ENCODE measurements at places on chromosomes 12 and 14.
A peak's percentile ranks its signal among the peaks of the same experiment; 100 is the strongest.

GRCh38 chr14:68794851-68795596 is 2.2 kb upstream of the ZFP36L1 start:
- DNase-seq, result peak; percentile 52

- DNase-seq, result no peak
These were observed 61.1 kb downstream of the NTF3 start for GRCh38 chr12:5493018-5493417.

- no peak for DNase-seq
These were observed 27.0 kb upstream of the CLEC14A start for GRCh38 chr14:38282936-38283335.

DNA sequence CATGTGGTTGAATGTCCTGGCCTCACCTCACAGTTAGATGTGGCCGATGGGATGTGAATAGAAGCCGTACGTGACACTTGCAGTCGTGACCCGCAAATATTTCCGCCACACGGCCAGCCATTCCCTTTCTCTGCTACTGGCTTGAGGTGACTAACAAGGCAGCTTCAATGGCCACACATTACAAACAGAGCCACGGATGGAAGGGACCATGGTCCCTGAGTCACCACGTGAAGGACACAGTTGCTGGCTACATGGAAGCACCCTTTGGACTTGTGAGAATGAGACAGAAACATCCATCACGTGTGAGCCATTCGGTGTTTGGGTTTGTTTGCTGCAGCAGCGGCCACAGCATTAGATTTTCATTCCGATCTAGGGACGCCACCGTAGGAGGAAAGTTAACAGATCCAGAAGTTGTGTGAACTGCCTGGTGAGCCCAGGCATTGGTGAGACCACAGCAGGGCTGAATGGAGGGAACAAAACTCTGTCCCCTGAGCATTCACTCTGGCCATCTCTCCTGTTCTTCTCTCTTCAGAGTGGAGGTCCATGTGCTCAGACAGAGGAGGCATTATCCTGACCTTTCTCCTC is 33.5 kb upstream of the ADGRD1 start:
- DNase-seq, result no peak

DNA sequence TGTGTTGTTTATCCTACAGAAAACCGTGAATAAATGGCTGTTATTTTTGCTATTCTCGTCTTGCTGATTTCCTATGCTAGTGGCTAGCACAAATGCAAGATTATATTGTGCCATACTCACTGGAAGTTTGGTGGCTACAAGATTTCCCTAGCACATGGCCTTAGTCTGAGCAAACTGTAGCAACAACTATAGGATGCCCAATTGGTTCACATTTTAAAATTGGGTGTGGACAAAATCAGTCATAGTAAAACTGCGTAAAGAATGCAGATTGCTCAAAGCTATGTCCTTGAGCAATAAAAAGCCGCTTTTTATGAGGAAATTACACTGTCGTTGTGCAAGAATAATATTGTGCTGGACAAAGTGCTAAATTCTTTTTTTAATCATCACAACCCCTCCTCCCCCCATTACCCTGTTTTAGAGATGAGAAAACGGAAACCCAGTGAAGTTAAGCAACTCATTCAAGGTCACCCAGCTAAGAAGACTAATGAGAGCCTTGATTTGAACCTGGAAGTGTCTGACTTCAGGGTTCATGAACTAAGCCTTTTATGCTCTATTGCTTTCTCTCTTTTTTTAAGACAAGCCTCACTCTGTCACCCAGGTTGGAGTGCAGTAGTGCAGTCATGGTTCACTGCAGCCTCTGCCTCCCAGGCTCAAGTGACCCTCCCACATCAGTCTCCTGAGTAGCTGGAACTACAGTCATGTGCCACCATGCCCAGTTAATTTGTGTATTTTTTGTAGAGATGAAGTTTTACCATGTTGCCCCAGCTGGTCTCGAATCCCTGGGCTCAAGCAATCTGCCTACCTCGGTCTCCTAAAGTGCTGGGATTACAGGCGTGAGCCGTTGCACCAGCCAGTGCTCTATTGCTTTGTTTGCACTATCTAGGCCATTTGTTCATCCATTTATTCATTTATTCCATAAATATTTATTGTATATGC is 73.6 kb downstream of the SRGAP1 start:
- peak; percentile 89 for DNase-seq

- DNase-seq, result no peak
These were observed 186.4 kb downstream of the SYT10 start for GRCh38 chr12:33253178-33253577.

GRCh38 chr12:28552251-28552970 is 362.2 kb downstream of the CCDC91 start:
- no peak for DNase-seq

- no peak for DNase-seq
These were observed 5.6 kb downstream of the RDH11 start for GRCh38 chr14:67690011-67690410.

- no peak for DNase-seq
These were observed 47.1 kb downstream of the MLXIP start for GRCh38 chr12:122125452-122126341.

DNA sequence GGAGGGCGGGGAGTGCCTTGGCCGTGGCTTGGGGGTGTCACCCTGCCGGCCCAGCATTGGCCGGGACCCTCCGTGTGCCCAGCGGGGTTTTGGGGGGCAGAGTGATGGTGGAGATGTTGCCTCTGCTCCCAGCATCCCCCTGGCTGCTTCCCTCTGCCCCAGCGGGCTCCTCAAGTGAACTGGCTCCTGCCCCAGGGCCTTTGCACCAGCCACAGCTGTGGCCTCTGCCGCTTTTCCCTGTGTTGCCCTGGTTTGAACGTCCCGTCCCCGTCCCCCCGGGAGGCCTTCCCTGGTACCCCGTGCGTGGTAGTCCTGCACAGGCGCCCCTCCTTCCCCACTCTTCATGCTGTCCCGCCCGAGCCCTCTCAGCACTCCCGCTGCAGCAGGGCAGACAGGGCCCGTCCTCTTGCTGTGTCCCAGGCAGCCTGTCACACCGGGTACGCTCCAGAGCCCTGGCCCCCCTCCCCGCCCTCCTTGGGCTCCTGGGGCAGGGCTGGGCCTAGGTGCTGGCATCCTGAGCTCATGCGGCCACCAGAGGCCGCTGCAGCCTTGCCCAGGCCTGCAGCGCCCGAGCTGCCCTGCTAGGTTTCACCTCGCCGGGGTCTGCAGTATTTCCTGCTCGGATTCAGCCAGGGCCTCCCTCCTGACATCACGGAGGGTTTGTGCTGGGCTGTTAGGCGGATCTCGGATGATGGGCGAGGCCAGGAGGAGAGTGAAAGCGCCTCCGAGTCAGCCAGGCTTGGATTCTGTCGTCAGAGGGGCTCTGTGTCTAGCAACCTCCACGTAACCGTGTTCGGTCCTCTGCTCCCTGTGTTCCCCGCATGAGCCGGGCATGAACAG is 9.5 kb downstream of the NOC4L start:
- peak; percentile 55 for DNase-seq

- no peak for DNase-seq
These were observed 1.1 kb upstream of the C14orf132 start for GRCh38 chr14:96037891-96038557.

DNA sequence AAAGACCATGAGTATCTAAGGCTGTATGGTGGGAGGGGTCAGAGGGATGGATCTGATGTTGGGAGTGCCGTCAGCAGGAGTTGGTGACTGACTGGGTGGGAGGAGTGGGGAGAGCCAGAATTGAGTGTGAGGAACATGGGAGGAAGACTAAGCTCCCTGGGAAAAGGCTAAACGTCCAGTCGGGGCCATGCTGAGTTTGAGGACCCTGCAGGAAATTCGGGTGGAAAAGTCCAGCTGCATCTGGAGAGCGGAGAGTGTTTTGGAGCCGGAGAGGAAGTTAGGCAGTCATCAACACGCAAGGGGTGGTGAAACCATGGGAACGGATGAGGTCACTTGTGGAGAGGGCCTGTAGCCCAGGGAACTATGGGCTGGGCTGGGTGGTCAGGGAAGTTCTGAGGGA is 60.9 kb downstream of the ELK3 start:
- DNase-seq, result no peak

GRCh38 chr12:85644508-85644907 is 191.7 kb downstream of the RASSF9 start:
- no peak for DNase-seq

DNA sequence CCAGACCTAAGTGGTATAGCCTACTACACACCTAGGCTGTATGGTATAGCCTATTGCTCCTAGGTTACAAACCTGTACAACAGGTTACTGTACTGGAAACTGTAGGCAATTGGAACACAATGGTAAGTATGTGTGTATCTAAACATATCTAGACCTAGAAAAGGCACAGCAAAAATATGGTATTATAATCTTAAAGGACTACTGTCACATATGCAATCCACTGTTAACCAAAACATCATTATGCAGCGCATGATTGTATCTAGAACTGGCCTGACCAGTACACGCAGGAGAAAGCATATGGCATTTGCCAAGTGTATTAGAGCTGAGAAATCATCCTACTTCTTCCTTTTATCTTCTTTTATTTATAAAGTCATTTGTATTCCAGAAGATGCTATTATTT is 75.5 kb downstream of the SLC8A3 start:
- no peak for DNase-seq

DNA sequence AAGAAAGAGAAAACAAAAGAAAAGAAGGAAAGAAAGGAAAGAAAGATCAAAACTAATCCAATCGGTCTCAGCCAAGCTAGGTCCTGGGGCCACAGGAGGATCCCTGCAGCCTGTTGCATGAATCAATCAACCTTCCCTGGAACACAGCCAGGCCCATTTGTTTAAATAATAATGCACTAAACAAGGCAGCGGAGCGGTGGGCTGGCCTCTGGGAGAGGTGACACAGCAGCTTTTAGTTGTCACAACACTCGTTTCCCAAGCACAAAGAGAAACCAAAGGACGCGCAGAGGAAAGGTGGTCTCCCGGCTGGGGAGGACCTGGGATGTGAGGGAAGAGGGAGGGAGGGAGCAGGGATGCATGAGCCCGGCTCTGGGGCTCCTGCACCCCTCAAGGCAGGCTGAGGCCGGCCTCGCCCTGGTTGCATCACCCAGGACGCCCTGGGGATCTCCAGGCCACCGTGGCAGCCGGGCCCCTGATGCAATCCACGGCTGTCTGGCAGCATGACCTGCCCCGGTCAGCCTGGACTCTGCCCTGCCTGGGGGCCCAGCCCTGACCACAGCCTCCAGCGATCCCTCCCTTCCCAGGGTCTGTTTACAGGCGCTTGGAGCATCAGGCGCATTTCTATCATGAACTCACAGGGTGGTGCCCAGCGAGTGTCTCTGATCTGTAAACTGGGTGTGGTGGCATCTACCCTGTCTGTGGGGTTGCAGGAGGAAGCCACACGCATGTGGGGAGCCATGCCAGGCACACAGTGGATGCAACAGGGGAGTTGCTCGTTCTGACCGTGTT is 32.5 kb downstream of the MMP17 start:
- no peak for DNase-seq

DNA sequence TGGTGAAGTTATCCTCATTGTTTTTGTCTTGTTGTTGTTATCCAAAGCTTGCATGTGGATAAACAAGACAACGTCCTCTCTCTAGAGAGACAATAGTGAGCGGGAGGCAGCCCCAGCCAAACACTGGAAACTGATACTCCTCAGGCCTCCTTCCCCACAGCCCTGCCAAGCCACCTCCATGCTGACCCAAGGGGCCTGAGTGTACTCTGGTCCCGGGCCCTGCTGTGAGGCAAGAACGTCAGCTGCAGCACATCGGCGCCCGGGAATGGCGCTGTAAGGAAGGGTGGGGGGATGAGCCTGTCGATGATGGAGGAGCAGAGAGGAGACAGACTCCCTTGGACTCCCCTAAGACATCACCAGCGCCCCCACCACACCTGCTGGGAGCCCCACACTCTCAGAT is 83.6 kb downstream of the ANO2 start:
- DNase-seq, result no peak

DNA sequence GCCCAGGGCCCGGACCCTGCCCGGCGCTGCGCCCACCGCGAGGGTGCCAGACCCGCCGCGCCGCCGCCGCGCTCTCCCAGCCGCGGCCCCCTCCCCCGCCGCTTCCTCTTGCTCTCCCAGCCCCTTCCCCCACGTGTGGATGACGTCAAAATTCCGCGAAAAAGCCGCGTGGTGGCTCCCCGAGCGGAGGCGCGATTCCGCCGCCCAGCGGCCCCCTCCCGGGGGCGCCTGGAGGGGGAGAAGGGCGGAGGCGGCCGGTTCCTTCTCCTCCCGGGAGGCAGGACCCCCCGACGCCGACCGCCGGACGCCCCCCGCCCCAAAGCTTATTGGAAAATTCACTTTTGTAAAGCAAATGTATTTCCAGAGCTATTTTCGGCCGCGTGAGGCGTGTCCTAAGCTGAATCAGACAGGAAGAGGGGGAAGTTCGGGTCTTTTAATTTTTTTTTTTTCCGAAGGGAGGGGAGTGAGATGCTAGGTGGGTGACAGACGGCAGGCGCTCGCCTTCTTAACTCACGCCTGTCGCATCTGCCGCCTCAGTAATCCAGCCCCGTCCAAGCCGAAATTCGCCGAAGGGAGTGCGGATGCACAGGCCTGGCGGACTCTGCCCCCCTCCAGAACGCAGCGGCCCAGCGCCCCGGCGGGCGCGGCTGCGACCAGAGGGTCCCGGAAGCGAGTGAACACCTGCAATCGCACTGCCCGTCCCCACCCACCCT is 4.1 kb upstream of the CCND2 start:
- DNase-seq, result peak; percentile 33

- peak; percentile 19 for DNase-seq
These were observed at the start of gene CCDC177 for GRCh38 chr14:69574263-69574953. Gene CCDC177, minus strand, starts transcription at chr14:69574871. Its CDS starts 1,249 bp downstream, at chr14:69573622.

GRCh38 chr14:71576472-71576871 is 355.8 kb upstream of the RGS6 start:
- no peak for DNase-seq

GRCh38 chr12:47863985-47864384 is 40.8 kb downstream of the VDR start:
- no peak for DNase-seq

- no peak for DNase-seq
These were observed 148.8 kb downstream of the ADGRD1 start for GRCh38 chr12:131102493-131102931.

DNA sequence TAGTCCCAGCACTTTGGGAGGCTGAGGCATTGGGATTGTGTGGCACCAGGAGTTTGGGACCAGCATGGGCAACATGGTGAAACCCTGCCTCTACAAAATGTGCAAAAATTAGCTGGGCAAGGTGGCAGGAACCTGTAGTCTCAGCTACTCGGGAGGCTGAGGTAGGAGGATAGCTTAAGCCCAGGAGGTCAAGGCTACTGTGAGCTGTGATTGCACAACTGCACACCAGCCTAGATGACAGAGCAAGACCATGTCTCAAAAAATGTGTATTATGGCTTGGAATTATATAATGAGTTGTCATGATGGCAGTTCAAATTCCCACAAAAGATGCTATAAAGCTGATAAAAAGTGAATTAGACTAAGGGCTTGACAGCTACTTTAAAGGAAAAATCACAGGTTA is 20.6 kb upstream of the TMPRSS12 start:
- DNase-seq, result no peak

DNA sequence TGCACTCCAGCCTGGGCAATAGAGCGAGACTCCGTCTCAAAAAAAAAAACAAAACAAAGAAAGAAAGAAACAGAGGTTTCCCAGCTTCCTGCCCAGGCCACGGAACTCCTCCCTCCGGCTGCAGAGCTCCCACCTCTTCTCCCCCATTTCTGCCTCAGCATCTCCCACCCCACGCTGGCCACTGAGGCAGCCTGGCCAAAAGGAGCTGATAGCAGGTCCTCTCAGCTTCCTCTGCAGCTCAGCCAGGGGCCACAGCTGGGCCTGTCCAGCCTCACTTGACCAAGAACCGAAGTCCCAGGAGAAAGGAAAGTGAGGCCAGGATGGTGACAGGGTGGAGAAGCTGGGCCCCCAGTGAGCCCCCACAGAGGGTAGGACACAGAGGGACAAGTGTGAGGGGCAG is 33.4 kb upstream of the CD9 start:
- no peak for DNase-seq

GRCh38 chr14:87449016-87449415 is 544.0 kb downstream of the GALC start:
- DNase-seq, result no peak
